COR-L47 (cell line): ENCODE measurements at places on chromosomes 2 and 18.

DNA sequence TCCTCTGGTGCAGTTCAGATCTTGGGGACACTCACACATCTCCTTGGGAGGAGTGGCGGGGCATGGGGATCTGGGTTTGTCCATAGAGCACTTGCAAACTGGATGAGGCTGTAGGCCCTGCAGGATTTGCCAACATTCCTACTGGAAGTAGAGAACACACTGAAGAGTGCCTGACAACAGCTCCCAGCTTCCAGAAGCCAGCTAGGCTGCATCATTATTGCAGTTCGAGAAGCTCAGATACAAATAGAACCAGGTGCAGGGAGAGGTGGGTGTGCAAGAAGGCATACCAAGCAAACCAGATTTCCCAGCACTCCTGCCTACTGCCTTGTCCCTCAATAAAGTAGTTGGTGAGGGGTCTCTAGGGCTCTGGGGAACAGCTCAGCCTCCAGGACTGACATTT, 52.5 kb downstream of the RHOB start:
- DNase-seq, result no peak

DNA sequence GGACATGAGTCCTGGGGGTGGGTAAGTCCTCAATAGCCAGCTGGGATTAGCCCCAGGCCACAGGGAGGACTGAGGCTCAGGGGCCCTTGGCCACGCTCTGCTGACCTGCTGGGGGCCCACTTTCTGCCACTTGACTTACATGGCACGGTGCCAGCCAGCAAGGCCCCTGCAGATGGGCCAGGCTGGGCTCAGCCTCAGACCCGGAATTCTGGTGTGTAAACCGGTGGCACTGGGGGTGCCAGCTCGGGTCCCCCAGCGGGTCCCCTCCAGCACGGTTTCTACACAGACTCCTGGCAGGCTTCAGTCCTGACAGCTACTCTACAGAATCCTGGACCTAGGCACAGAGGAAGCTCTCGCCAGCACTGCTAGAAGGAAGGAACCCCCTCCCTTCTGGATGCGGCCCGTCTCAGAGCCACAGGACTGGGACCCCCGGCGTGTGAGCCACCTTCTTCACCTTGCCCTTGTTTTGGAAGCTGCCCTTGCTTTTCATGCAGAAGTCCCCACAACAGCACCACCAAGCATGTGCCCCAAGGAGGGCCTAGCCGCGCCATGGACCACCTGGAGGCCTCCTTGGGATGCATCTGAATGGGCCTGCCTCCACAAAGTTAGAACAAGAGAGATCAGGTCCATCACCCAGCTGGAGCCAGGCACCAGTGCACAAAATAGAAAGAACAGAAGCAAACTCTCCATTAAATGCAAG, 8.0 kb downstream of the HDAC4 start:
- no peak for DNase-seq

DNA sequence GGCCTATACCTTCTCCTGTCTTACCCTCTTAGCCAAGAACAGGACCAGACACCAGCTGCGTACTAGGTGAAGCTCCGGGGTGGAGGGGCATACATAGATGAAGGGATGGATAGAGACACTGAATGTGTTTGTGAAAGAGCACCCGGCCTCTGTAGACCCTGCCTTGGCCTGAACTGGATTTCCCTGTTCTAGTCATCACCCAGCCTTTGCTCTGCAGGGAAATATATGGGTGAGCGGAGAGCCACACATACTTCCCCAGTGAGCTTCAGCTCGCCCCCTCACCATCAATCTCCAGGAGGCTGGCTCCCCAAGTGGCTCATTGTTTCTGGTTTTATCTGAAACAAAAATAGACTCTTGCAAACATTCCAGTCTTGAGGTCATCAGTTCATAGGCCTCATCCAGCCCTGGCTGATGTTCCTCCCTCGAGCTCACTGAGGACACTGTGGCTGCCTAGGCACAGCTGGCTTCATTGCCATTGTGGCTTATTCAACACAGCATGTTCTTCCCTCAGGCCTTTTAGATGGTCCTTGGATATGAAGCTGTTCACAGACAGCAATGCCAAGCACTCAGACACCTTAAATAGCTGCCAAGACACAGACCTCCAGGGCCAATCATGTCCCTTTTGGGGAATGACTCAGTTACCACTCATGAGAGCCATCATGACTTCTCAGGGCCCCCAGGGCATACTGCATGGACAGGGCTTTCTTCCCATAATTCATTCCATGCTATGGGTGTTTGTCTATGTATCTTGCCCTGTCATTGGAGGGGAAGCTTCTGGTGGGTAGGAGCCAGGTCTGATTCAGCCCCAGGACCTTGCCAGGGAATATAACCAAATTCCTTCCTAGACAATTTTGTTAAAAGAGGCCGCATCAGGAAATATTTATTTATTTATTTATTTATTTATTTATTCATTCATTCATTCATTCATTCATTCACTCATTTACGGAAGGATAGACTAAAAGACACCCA, 82.4 kb downstream of the TTC32 start:
- no peak for DNase-seq

DNA sequence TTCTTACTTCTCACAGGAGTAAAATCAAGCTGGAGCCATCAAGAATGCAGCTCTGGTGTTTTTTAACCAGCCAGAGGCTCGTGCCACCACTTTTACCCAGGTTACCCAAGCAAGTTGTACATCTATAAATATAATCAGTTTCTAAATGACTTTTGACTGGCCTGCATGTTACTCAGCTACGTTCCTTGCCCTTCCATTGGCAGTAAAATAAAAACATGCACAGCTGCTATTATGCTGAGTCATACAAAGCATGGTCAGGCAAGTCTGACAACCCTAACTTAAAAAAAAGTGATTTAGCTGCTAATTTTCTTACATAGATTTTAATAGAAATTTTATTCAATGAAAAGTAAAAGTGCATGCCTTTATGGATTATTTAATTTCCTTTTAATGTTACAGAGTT, 111.7 kb upstream of the CSRNP3 start:
- DNase-seq, result no peak

GRCh38 chr18:74422541-74422940, 34.6 kb downstream of the DIPK1C start:
- DNase-seq, result no peak
